ENCODE measurements at places on chromosomes 4 and X.

DNA sequence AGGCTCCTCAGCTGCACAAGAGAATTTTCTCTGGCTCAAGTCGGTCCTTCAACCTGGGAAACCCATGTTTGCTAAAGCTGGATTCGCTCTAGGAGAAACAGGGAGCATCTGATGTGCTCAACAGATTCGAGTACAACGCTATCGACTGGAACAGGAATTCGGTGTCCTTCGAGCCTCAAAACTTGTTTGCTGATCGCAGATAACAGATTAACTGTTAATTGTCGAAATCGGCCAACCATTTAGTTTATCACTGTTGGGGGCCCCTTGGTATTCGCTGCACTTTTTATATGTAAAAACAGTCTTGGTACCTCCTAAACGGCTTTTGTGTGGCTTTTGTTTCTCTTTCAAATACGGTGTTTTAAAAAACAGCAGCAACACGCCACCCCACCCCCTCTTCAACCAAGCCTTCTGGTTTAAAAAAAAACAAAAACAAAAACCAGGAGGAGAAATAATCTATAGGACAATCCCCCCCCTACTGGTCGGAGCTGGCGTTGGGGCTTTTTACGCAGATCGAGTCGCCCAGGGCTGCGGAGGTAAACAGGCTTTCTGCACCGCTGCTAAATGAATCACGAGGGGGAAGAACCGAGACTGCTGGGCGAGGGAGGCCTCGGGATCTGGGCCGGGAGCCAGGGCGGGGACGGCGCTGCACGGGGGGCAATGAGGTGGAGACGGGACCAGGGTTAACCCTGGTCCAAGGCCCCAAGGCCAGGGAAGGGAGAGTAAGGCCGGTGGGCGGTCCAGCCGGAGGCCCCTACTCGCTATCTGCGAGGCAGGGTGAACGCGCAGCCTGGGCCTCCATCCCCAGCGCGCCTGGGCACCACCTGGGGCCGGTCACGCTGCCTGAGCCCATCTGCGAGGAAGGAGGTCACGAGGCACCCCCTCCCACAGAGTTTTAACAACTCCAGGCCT is 71.7 kb upstream of the BCOR start:
- DNase-seq: no peak

- DNase-seq: no peak
Measured at GRCh38 chrX:41442824-41443550, 4.2 kb upstream of the NYX start.

- no peak for DNase-seq
Measured at GRCh38 chr4:77125961-77126360, 31.0 kb upstream of the CCNG2 start.

DNA sequence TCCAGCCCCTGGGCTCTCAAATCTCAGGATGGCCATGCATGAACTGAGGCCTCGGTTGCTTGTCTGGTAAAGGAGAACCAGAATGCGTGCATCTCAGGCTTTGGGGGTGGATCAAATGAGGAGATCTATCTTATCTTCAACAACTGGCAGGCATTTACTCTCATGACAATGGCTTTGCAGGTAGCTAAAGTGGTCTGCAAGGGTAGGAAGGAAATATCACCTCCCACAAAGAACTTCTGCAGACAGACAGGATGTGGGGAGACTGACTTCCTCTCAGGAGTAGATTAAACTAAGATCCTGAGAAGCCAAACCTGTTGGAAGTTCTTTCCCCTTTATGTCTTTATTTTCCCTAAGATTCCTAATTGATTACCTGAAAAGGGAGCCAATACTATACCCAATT is 7.8 kb downstream of the LDB2 start:
- peak; percentile 10 for DNase-seq

GRCh38 chr4:183658362-183659028 is 490 bp downstream of the RWDD4 start:
- DNase-seq: no peak

DNA sequence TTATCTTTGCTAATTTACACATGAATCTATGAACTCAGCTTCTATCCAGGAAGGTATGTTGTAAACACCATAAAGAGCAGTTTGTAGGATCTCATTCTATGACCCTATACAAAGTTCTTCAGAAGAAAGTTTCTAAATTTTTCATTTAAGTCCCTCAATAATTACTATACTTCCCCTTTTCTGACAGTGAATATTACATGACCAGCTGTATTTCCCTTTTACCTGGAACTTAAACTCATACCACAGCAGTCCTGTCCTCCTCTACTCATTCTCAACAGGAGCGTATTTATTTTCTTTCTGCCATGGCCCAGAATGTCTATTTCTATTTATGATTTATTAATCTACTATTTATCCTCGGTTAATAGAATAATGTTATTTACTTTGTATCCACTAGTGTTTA is 15.8 kb downstream of the RASGEF1B start:
- no peak for DNase-seq

GRCh38 chrX:22041907-22042530 is 9.9 kb downstream of the PHEX start:
- DNase-seq: no peak

GRCh38 chr4:160372390-160372789 is 1269.5 kb downstream of the RAPGEF2 start:
- no peak for DNase-seq

GRCh38 chr4:162364651-162365050 is 200.9 kb upstream of the FSTL5 start:
- no peak for DNase-seq

DNA sequence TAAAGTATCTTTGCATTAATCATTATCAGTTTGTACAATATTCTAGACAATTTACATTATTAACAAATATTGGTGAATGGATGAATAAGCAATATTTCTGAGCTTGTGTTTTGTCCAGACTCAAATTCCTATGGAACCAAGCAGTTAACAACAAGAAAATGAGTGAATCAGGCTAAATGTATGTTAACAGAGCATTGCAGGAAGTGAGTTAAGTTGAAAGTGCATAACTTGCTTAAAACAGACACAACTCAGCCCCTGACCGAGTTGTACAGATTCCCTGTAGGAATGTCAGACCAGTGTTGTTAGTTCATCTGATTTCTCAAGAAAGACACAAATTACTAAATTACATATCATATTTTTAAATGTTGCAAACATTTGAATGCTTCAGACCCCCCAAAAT is 23.7 kb upstream of the CSN1S1 start:
- no peak for DNase-seq

- no peak for DNase-seq
Measured at GRCh38 chrX:42127563-42127962, 204.2 kb upstream of the CASK start.

- DNase-seq: no peak
Measured at GRCh38 chrX:7771788-7772438, 71.1 kb upstream of the VCX start.

DNA sequence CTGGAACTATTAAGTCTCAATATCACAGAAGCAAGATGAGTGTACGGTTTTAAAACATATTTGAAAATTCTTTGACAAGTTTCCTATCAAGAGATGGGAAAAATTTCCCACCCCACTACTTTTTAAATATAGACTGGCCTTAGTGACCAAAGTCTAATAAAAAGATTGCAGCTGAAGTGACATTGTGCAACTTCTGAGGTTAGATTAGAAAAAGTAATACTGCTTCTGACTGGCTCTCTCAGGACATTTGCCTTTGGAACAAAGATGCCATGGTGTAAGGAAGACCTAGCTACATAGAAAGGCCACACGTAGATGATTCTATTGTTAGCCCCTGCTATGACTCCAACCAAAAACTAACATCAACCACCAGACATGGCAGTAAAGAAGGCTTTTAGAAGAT is 138.7 kb upstream of the FAM47C start:
- DNase-seq: no peak

GRCh38 chr4:176810481-176811249 is 17.9 kb upstream of the VEGFC start:
- DNase-seq: no peak

DNA sequence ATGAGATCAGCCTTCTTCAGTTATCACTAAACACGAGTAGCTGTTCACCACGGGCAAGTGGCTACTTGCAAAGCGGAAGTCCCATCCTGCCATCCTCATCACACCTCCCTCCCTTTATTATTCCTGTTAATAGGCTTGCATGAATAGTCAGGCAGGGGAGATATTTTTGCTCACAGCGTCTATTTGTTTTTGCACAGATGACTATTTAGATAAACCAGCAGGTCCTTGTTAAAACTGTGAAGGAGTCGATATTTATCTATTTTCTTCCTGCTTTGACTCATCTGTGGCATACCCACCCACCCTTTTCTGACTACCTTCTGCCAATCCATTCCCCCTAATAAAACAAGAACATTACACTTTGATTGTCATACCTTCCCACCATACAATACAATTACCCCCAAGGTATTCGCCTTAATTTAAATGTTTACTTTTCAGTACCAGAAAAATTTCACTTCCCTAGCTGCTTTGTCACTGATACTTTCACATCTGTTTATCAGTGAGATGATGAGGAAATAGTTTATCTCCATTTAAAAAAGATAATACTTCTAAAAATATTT is 96.6 kb upstream of the BANK1 start:
- no peak for DNase-seq

DNA sequence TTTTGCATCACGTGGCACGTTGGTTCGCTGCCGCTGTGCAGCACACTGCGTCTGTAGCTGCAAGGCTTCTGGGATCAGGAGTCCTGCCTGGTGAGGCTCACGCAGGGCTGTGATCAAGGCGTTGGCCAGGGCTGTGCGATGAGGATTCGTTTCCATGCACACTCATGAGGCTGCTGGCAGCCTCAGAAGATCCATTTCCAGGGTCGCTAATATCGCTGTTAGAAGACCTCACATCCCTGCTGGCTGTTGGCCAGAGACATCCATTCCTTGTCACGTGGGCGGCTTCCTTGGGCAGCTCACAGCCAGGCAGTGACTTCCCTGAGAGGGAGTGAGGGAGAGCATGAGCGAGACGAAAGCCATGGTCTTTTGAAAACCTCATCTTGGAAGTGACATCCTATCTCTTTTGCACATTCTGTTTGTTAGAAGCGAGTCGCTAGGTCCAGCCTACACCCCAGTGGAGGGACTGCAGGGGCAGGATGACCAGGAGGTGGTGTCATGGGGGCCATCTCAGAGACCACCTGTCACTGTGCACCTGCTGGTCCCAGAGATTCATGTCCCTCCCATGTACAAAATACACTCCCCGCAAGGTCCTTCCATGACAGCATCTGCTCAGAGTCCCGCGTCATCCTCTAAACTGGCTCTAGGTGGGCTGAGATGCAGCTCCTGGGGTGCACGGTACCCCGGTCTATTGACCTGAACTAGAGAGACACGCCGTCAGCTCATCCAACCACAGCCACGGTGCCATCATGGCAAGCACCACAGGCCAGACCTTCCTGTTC is 12.2 kb downstream of the RGS12 start:
- DNase-seq: no peak

DNA sequence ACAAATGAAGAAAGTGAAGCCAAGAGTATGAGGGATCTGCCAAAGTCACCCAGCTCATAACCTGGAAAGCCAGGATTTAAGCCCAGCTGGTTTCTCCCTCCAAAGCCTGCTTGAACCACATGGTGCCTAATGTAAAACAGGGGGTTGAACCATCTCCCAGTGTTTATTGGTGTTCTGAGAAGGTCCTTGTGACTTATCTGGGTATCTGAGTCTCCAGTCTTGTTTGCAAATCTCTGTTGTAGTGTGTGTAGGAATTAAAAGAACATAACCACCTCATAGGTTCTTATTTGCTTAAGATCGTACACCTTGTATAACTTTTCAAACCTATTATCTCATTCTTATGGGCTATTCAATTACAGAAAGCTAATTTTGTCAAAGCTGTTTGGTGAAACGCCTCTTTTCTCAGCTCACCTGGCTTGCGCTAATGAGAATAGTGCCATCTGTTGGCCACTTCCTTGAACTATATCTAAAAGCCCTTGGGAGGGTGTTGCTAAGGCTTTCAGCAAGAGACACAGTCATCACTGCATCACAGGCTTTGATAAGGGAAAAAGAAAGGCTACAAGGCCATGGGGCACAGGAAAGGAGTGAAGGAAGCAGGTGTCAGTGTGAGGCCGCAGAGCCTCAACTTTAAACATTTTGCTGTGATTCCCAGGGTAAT is 34.0 kb downstream of the ETDB start:
- peak; percentile 67 for DNase-seq

DNA sequence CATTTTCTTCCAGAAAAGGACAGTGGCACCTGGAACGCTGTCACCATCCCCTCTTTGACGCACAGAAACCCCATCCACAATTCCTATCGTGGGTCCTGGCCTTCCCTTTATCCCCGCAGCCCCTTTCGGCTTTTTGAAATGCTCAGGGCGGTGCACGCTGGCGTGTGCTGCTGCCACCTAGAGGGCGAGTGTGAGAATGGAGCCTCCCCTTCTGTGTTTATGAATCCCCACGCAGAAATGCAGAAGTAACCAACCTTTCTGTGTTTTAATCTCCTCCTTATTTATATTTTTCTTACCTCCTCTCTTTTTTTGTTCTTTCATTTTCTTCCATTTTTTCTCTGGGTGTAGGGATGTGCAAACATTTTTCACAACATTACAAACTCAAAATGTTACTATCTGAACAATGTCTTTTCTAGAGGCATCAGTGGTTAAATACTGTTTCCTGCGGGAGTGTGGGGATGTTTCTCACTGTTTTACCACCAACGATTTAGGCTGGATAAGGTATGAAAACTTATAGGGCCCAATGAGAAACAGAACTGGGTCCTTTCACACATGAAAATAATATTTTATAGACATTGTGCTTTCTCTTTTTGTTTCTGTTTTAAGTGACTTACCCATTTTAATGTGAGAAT is 50.0 kb downstream of the TMA16 start:
- DNase-seq: peak; percentile 55

DNA sequence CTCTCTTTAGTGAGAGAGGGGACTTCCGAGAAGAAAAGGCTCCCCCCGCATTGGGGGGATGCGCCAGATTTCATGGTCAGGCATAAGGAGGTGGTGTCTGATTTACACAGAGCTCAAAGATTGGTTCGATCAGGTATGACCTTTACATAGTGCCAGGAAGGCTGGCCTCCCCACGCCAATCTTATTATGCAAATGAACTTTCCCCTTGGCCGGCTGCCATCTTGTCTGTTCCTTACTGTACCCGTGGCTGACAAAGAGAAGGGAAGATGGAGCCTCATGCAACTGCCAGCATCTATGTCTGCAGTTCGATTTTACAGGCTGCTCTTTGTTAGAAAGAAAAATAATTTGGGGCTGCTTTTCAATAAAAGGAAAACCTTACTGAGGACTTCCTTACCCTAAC is 197.2 kb downstream of the GPM6A start:
- DNase-seq: no peak

DNA sequence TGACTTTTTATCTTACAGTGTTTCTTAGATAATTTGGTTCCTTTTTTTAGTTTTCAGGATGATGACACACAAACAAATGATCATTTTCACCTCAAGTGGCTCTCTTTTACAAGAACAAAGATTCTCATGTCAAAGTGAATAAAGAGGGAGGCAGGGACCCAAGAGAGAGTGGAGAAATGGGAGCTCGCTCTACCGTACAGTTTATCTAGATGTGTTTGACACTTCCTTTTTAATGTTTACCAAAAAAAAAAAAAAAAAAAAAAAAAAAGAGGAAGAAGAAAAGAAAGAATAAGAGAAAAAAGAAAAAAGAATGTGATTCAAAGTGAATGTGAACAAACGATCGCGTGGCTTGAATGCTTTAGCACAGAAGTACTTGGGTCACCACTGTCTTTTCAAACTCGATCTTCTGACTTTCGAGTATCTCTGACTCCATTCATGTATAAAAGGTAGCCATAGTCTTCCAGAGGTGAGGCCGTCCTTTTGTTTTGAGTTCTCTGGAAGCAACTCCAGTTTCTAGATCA is 75.6 kb upstream of the GRXCR1 start:
- no peak for DNase-seq
